Stimulated activated CD4-positive, alpha-beta T cell treated with anti-CD3 and anti-CD28 coated beads, Interleukin-15, amount 100 ng/mL, for 24 hours (primary cell): ENCODE measurements at places on chromosomes 5 and 9.
A peak's percentile ranks its signal among the peaks of the same experiment; 100 is the strongest.

GRCh38 chr5:175464074-175464941 lies 14.1 kb upstream of the SFXN1 start:
- DNase-seq: peak; percentile 78

DNA sequence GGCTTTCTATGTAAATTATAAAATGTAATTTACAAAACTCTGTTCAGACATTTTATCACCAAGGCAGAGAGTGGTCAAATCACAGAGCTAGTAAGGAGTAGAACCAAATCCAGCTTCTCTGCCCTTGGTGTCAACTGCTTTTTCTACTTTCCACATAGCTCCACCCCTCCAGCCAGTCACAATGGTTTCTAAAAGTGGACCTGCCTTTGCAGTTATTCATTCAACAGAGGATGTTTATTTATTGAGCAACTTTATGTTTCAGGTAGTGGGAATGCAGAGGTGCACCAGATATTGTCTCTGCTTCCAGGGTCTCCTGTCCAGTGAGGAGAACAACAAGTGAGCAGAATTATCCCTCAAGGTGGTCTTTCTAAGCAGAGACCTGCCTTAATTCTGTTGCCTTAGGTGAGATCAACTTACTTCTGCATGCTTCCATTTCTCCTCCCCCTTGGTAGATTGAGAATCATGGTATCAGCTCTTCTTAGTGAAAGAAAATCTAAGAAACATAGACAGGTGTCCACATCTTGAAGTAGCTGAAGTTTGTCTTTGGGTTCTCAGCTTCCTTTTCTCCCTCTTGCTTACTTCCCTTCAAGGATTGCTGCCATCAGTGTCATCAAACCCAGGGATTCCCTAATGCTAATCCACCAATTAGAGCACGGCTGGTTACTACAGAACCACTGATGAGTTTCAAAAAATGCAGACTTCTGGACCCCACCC lies 17.2 kb upstream of the PDCD1LG2 start:
- no peak for DNase-seq

- no peak for DNase-seq
Observed at GRCh38 chr5:126514131-126514557, 80.9 kb downstream of the ALDH7A1 start.

- DNase-seq: no peak
Observed at GRCh38 chr5:111580956-111581355, 68.6 kb upstream of the STARD4 start.

GRCh38 chr9:113995963-113996362 lies 82.1 kb downstream of the AMBP start:
- no peak for DNase-seq

DNA sequence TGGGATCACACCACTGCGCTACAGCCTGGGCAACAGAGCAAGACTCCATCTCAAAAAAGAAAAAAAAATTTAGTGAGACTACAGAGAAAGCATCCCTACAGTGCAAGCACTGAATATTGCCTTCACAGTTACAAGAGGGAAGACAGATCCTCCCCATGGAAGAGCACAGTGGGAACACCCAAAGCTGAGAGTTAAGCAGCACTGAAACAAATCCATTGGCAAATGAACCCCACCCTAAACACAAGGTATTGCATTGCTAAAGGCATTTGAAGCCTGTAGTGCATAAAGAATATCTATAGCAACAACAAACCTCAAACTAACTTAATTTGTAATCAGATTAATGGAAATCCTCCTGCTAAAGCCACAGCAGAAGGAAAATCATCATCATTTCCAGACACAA lies 27.1 kb downstream of the HTR1A start:
- no peak for DNase-seq

DNA sequence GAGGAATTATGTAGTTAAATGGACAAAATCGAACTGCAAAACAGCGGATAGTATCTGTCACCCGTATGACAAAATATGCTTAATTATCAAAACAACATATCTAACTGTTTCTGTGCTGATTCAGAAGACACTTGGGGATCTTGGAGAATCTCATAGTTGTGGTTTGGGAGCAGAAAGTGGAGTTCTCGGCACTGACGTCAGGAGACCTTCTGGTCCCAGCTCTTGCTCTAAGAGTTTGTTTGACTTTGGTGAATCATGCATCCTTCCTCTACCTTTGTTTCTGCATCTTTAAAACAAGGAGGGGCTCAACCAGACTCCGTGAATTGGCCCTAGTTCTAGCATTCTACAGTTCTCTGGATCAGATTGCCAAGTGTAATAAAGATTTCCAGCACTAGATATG lies 37.0 kb upstream of the TAF1L start:
- DNase-seq: no peak

GRCh38 chr5:55621229-55621628 lies 86.5 kb upstream of the PLPP1 start:
- no peak for DNase-seq

- DNase-seq: no peak
Observed at GRCh38 chr9:129649726-129650679, 8.1 kb upstream of the ASB6 start.

DNA sequence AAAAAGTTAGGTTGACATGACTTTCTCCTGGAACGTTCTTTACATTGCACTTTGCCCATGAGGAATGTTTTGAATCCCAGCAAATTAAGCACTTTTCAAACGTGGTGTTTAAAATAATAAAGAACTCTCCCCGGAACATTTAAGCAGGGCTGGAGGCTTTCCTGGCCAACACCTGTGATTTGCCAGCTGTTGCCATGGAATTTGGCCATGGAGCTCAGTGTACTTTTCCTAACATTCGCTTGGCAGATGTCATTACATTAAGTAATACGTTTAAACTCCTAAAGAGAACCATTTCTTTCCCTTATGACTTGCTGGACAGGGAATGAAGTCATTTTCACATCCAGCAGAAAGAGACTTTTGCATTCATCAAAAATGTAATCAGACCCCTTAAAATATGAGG lies 146.1 kb downstream of the GAS1 start:
- no peak for DNase-seq

DNA sequence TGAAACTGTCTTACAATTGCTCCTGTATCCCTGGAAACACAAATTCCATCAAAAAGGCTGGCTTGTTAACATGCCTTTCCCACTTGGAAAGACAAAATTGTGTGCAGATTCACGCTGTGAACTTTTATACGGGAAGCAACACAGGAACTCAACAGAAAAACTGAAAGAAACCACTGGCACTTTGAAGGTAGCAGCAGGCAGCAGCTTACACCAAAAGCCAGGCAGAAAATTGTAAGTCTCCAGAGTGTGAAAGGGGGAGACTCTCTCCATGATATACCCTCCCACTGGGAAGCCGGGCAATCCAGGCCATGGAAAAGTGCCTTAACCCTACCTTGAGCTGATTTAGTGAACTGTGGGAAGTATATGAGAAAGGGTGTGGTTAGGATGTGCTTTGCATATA lies 943.7 kb downstream of the CDH18 start:
- DNase-seq: no peak

- DNase-seq: no peak
Observed at GRCh38 chr9:135555203-135555602, 6.4 kb upstream of the PAEP start.

GRCh38 chr5:169527066-169527465 lies 56.5 kb upstream of the SPDL1 start:
- DNase-seq: no peak

DNA sequence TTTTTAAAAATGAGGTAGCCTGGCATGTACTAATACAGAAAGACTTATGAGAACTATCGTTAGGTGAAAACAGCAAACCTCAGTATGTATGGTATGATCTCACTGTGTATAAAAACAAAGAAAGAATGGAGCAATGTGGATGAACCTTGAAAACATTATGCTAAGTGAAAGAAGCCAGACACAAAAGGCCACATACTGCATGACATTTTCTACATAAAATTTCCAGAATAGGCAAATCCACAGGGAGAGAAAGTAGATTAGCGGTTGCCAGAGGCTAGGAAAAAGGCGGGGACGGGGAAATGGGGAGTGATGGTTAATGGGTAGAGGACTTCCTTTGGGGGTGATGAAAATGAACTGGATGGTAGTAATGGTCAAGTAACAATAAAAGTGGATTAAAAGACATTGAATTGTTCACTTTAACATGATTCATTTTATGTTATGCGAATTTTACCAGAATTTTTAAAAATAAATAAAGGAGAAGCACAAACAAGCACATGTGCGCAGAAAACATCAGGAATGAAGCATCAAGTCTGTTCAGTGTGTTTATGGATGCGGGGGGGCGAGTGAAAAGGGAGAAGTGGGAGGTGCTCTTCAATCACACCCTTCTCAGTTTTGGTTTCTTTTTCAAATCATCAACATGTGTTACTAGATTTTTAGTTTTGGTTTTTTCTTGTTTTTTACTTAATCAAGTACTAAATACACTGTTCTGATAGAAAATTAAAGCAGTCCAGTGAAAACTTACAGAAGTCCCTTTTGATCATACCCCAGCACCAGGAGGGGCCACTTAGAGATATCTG lies 16.3 kb downstream of the ROR2 start:
- no peak for DNase-seq

- DNase-seq: no peak
Observed at GRCh38 chr5:134345996-134346395, 21.0 kb downstream of the CDKL3 start.

GRCh38 chr5:158731014-158731413 lies 368.7 kb downstream of the EBF1 start:
- DNase-seq: no peak

DNA sequence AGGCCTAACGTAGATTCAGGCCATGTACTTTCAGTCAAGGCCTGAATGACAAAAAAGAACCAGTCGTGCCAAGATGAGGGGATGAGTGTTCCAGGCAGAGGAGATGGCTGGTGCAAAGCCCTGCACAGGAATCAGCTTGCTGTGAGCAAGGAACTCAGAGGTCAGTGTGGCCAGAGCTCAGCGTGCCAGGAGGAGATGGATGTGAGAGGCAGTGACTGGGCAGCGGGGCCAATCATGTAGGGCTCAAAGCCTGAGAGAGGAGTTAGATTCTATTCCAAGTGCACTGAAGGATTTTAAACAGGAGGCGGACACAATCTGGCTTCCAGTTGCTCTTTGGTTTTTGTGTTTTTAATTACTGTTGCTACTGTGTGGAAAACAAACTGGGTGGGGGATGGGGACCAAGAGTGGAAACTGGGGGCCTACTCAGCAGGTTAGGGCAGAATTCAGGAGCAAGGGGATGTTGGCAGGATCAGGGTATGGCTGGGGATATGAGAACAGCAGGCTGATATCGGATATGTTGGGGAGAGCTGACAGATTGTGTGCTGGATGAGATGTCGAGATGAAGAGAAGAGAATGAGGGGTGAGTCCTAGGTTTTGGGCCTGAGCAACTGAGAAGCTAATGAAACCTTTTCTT lies 64.3 kb downstream of the ANGPTL2 start:
- DNase-seq: no peak

DNA sequence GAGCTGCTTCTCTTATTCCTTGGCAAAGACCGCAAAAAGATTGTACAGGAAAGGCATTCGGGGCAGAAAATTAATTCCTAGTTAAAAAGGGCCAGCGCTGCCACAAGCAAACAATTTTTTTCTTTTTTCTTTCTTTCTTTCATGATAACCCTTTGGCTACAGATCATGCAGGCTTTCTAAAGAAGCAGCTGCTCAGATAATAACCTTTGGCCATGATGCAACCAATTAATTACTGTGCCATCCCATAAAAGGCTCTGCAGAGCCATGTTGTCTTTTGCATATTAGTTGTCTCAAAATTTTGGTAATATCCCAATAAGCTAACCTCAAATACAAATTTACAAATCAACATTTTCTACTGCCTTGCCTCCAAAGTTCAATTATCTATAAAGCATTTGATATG lies 758.4 kb upstream of the SEMA6A start:
- no peak for DNase-seq

DNA sequence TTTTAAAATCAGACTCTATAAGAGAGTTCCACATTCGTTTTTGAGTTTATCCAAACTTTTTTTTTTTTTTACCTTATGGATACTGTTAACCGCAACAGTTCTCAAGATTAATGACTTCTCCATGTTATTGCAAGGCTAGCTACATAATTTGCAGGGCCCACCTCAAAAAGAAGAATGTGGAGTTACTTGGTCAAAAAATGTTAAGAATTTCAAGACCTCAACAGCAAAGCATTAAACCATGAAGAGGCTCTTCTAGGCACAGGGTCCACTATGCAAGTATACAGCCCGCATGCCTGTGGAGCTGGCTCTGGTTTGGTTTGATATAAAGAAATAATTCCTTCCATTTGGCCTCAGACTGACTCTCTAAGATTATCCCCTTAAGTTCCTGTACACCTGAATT lies 133.3 kb upstream of the TLX3 start:
- no peak for DNase-seq

GRCh38 chr9:29802454-29802853 lies 2229.2 kb upstream of the C9orf72 start:
- no peak for DNase-seq

DNA sequence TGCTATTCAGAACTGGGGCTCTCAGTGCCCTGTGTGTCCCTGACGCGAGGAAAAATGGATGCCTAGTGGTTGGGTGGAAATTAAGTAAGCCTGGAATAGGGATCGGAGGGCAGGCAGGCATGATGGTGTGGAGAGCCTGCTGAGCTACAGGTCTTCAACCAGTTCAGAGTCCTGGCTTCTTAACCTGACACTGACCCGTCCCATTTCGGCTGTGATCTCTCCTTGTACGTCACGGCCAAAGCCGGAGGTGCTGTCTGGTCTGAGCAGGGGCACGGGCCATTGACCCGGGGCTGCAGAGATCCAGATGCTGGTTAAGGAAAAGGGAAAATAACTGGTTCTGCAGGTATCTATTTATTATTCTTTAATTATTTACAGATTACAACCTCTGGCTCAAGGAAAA lies 27.9 kb downstream of the RHOBTB3 start:
- no peak for DNase-seq

GRCh38 chr5:129431406-129431805 lies 28.7 kb upstream of the ADAMTS19 start:
- no peak for DNase-seq

- no peak for DNase-seq
Observed at GRCh38 chr9:97673922-97674321, 23.2 kb downstream of the XPA start.

DNA sequence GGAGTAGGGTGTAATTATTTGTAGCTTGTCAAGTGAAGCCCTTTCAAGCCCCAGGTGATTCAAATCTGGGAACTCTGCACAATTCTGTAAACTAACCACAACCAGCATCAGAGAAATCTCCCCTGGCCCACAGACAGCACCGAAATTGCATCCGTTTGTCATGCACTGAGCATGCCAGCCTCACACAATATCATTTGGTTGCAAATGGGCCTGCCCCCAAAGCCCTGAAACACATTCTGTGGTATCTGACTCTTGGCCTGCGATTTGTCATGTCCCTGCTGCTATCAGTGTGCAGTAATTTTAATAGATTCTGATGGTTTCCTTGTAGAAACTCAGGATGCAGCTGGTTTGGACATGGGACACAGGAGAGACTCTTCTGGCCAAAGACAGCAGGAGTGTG lies 35.3 kb downstream of the SNX24 start:
- peak; percentile 5 for DNase-seq

GRCh38 chr5:10461904-10462555 lies 20.4 kb downstream of the ROPN1L start:
- DNase-seq: no peak
